OCI-M1 (cell line): ENCODE measurements at places on chromosomes 4 and X.

DNA sequence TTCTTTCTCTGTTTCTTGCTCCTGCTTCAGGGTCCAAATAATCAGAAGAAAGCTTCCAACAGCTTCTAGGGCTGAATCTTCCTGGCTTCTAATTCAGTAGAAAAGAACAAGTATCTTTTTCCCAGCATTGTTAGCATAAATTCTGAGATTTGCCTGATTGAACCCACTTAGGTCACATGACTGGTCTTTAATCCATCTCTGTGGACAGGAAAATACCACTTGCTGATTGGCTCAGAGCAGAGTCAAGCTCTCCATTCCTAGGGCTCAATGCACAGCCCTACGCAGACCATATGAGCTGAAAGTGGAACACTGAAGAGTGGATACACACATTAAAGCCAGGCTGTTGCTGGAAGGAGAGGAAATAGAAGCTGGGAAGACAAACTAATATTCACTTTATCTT is 99.6 kb upstream of the RPL34 start:
- no peak for DNase-seq

GRCh38 chrX:17601441-17602200 is 135.7 kb upstream of the SCML1 start:
- DNase-seq, result no peak

DNA sequence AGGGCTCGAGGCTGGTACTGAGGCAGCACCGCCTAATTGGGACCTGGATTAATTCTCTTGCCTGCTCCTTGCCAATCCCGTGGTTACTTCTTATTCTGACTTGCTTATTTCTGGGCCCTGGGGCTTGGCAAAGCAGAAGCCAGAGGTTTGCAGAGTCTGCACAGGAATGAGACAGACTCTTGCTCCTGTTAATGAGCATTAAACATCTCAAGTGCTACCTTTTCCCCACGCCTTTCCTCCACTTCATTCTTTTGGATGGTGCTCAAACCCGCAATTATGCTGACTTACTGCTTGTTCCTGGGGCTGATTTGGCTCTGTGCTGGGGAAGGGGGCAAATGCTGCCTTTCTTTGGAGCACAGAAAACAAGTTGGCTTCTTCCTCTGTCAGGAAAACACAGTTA is 16.5 kb upstream of the STOX2 start:
- no peak for DNase-seq

DNA sequence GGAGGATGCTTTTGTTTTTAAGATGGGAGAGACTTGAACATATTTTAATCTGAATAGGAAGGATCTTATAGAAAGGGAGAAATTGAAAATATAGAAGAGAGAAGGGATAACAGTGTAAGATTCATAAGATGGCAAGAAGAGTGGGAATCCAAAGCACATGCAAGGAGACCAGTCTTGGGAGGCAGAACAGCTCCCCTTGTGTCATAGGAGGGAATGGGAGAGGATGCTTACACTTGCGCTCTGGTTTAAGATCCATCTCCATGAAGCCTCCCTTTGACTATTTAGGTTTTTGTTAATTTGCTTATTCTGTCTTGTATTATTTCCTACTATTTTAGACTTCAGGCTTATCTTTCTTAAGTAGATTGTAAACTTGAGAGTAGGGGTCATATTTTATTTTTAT is 42.7 kb downstream of the KIF4A start:
- peak; percentile 2 for DNase-seq

GRCh38 chrX:153884136-153884535 is 1.8 kb downstream of the L1CAM start:
- DNase-seq, result no peak

DNA sequence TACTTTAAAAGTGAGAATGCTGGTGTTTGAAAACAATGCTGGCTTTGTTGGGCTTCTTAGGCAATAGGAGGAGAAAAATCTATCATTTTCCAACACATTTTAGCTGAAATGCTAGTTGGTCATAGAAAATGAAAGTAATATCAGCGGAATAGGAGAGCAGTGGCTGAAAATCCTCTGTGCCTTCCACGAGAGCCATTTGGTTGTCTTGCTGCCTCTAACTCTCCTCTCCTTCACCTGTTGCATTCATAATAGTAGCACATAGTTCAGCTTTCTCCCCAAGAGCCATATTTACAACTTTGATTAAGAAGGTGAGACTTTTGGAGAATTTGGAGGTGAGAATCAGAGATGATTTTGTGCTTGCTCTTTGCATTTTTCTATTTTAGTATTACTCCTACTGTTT is 849.4 kb upstream of the FTHL17 start:
- DNase-seq, result peak; percentile 13

- DNase-seq, result no peak
Observed at GRCh38 chrX:40282946-40283660, 185.3 kb upstream of the BCOR start.

- no peak for DNase-seq
Observed at GRCh38 chr4:159026329-159026728, 76.5 kb upstream of the RAPGEF2 start.

DNA sequence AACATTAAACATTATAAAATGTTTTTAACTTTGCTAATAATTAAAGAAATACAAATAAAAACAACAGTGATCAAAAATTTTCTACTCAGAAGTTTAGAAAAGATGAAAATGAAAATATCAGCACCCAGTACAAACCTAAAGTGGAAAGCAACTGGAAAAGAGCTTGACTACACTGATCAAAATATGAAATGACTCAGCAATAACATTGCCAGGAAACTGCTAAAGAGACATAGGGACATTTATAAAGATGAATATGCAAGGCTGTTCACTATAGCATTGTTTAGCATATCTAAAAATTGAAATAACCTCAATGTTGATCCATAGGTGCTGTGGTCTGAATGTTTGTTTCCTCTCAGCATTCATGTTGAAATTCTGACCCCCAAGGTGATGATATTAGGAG is 88.5 kb upstream of the NOCT start:
- peak; percentile 21 for DNase-seq

DNA sequence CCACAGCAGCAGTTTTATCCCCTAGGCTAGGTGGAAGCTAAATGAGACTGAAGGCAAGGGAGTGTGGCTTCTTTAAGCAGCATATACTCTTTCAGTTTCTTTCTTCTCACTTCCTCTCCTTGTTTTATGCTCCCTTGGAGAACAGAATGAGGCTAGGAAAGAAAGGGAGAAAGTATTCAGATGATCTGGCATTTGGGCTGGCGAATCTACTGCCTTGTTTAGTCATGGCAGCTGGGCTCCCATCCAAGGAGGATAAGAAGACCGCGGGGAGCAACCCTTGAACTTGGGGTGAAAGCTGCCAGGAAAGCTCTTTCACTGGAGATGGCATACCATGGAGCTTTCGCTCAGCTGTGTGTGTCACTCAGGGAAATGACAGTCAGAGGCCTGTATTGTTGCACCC is 72.1 kb downstream of the ARHGEF38 start:
- DNase-seq, result peak; percentile 64

DNA sequence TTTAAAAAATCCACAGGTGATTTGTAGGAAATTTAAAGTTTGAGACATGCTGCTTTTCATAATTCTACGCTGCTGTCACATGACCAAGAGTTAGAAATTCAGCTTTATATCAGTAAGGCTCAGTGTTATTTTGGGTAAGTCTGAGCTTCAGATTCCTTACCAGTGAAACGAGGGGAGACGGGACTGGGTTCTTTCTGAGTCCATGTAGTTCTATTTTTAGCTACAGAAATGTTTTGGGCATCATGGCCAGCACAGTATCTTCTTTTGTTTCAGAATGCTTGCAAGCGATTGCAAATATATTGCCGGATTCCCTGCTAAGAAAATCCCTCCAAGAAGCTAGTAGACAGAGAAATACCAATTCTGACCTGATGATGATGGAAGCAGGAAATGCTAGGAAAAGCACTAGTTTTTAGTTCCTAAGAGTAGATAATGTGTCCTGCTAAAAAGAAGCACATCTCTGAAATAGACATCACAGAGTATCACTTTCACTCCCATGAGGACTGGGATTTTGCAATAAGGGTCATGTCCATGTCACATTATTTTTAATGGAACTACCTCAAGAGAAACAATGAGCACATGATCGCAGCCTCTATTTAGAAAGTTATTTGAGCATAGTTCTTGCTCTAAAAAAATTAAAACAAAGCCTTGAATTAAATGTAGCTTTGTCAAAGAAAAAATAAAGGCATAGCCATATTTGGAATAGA is 10.9 kb downstream of the ATP1B4 start:
- no peak for DNase-seq

GRCh38 chr4:119629142-119629471 is 503 bp upstream of the PDE5A start:
- DNase-seq, result no peak

- DNase-seq, result no peak
Observed at GRCh38 chrX:43615660-43616059, 40.4 kb upstream of the MAOA start.

DNA sequence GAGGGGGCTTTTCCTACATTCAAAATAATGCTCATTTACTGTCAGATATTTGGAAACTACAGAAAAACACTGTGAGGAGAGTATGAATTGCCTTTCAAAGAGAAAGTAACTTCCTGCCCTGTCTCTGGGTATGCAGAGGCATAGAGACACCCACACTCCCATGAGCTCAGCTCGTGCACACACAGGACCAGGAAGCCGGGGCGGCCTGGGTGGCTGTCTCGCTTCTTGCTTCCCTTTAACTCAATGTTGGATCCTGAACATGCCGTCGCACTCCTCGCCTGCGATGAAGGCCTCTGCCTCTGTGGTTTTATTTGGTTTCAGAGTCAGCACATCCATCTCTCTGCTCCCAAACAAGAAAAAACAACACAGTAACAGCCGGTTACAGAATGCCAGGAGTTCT is 40.1 kb upstream of the GPR78 start:
- DNase-seq, result no peak

DNA sequence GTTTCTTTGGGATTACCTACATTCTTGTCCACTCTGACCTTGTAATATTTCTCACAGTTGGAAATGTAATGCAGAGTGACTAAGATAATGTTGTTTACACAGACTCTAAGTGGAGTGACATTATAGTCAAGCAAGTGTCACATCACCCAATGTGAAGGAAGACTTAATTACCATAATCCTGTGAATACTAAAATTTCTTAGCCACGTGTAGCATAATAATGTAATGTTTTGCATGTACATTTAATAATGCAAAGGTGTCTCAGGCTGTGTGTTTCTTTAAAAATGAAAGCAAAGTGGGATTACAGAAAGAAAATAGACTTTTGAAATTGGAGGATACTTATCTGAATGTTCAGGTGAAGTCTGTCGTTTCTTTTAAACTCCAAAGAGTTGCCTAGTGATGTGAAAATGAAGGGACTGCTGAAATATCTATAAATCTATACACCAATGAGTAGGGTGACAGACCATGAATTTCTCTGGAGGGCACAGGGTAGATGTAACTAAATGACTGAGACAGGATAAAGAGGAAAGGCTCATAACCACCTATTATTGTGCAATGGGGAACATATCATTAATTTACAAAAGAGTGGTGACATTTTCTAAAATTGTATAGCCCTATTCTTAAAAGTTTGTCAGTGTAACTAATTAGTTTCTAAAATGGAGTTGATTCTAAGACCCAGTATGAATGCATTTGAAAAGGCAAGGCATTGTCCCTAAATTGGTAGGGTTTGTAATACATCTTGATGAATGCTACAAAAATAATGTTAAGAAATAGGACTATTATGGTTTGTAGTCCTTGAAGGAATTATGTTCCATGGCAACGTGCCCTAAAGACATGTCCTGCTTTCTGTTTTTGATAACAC is 235.7 kb downstream of the DACH2 start:
- no peak for DNase-seq

GRCh38 chr4:23877758-23878229 is 12.1 kb downstream of the PPARGC1A start:
- DNase-seq, result no peak

DNA sequence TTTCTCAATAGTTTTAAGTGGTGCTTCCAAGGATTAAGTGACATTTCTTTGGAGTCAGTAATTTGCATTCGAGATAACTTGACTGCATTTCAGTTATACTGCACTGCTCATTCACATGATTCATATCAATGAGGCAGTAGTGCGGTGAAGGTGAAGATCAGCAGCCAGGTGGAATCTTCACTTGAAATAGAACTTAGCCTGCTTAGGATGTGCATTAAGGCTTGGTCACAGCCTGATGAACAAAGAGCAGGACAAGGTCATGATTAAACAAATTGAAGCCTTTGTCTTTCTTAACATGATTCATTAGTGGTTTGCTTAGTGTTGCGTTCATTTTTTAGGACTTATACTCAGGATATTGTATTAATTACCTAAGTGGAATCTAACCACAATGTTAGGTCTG is 212.1 kb upstream of the GALNTL6 start:
- no peak for DNase-seq

DNA sequence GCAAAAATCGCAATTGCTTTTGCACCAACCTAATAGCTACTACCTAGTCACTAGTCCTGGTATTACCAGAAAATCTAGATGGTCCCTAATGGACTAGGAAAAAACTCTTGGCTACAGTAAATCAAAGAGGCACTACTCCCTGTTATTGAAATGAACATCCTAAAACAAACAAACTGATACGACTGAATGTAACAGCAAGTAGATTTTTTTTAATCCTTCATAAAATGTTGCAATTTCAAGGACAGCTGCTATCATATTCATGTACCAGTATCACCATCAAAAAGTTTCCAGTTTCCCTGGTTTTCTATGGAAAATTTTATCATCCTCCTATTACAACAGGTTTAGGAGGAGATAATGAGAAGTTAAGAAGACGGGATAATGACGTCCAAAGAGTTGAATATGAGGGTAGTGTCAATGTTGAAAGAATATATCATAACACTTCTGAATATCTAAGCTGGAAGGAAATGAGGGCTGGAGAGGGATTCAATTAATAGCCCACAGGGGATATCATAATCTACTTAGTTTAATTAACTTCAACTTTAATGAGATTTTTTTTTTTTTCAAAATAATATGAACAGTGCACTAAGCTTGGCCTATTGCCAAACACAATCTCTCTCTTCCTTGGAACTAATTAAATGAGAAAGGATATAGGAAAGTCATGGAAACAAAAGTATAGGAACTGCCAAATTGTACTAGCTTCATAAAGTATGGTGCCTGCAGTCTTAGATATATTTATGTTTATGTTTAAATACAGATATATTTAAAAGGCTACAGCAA is 94.8 kb upstream of the SMIM10 start:
- no peak for DNase-seq

DNA sequence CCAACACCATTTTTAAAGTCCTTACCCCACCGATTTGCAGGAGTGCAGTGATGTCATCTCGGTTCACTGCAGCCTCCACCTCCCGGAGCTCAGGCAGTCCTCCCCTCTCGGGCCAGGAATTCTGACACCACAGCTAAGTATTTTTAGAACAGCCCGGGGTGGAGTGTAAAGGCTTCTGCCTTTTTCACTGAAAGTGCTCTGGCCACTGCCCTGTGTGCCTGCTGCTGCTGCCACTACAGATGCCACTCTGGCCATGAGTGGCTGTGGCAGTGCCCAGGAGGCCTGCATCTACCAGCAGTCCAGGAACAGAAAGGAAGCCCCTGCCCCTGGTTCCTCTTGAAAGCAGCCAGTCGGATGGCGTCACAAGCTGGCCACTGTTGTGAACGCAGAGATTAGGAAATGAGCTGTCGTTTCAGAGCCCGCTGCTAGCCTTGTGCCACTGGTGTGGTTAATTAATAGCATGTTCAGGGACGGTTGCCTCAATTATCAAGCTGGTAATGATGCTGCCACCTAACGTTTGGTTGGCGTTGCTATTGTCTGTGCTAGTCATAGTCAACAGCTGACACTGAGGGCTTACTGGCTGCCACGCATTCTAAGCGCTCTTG is 23.6 kb upstream of the TBC1D14 start:
- DNase-seq, result peak; percentile 56
